ENCODE measurements at places on chromosomes 2 and 18.

DNA sequence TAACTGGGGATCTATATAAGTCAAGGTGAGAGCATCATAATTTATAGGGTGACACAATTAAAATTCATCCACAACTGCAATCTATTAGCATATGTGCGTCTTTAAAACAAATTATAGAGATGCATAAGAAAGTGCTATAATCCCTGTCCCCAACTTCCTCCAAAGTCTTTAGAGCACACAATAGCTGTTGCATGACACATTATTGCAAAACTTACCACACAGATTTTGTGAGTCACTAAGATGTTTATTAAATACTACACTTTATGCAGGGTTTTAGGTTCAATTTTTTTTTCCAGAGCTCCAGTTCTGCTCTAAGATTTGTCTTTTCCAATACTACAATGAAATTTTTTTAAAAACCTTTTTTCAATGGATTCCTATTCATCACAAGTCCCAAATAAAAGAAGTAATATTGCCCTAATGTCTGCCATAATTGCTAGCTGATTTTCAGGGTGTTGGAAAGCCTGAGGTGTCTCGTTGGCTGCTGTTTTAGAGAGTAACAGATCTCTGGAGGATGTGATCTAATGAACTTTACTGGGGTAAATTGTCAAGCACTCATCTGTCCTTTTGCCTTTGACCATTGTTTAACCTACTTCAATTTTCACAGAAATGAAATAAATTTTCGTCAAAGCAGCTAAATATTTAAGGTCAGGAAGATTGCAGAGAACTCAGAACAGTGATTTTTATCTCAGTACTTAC is 250.5 kb upstream of the NETO1 start:
- DNase-seq, result no peak

DNA sequence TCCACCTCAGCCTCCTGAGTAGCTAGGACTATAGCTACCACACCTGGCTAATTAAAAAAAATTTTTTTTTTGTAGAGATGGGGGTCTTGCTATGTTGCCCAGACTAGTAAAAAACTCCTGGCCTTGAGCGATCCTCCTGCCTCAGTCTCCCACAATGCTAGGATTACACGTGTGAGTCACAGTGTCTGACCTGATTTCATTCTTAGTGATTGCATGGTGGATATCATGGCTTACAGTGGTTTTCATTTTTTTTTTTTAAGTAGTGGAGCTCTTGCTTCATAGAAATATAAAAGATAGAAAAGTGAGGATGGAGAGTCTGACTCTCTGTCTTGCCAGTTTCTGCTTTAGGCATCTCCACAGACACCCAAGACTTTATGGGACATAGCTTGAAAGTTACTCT is 83.6 kb downstream of the CDC42EP3 start:
- DNase-seq, result no peak

DNA sequence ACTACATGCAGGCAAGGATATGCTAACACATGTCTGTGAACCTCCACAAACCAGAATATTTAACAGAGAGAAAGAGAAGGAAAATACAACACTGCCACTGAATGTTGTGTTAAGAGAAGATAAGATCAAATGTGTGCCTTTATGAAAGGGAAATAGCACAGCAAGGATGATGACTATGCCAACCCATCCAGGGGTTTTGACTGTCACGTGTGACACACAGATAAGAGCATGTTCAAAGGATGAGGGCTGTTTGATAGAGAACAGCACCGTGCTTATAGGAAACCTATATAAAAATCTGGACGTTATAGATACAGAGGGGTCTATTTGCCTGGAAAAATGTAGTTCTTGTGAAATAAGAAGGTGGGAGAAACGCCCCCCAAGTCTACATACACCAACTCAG is 911.8 kb downstream of the CPS1 start:
- no peak for DNase-seq

- no peak for DNase-seq
These were observed 8.9 kb upstream of the LRRFIP1 start for GRCh38 chr2:237618449-237618848.

GRCh38 chr2:84526562-84526961 is 10.3 kb downstream of the DNAH6 start:
- DNase-seq, result no peak

Measured in activated naive CD4-positive, alpha-beta T cell treated with anti-CD3 and anti-CD28 coated beads for 36 hours (primary cell).